ENCODE measurements at places on chromosomes 5 and 9. TPM values are rescaled to one million over a fixed set of nuclear protein-coding genes. Genes with fewer than 3 reads are reported as not detected.

DNA sequence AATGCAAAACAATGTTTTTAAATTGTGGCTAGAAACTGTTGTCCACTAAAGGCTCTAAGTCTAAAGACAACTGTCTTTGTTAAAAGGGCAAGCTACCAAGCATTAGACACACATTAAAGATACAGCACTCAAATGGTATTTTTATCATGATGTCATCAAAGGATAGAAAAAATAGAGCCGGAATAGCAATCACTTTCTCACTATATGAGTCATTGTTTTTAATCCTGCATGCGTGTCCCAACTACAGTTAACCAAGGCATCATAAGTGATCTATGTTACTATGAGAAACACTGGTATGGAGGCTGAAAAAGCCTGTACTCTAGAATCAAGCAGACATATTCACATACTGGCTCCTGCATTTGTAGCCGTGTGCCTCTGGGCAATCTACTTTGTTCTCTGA, 1.9 kb upstream of the PJA2 start:
- DNase-seq = peak; percentile 95

The ACOT12 gene
- 1.1 TPM for polyA plus RNA-seq

DNA sequence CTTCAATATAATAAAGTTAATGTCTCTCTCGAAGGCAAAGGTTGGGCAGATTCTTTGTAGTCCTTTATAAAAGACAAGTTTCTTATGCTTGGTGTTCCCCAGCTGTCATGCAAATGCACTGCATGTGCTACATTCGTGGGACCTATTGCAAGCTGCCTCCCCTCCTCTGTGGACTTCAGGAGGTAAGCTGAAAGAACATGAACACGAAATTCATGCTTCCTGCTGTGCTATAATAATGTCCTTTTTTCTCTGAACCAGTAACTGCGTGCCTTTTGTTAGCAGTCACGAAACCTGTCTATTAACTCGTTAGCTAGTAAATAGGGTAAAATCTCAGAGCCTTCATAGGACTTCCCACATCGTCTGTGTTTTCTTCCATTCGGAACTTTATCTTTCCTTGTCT, 363.5 kb downstream of the CDH9 start:
- no peak for DNase-seq

- peak; percentile 68 for DNase-seq
Measured at GRCh38 chr9:94800424-94801117, 74.1 kb downstream of the AOPEP start.

All from fibroblast of lung (primary cell).